ENCODE measurements at places on chromosomes 3 and 15.

GRCh38 chr3:133137042-133137996, 99.1 kb downstream of the TMEM108 start:
- H3K27me3 ChIP-seq = no peaks in the 10 kb centered on the region
- H3K27ac ChIP-seq = no peak overlapping the region
- no peaks in the 10 kb centered on the region for H3K36me3 ChIP-seq
- no peak overlapping the region for H3K4me3 ChIP-seq
- DNase-seq = no peak

- no peaks in the 10 kb centered on the region for H3K36me3 ChIP-seq
- H3K4me3 ChIP-seq = no peak overlapping the region
- H3K4me1 ChIP-seq = peaks cover 7% of the 10 kb centered on the region
- H3K27me3 ChIP-seq = no peaks in the 10 kb centered on the region
- no peak overlapping the region for H3K27ac ChIP-seq
- DNase-seq = no peak
Measured at GRCh38 chr15:78800806-78801205, 10.5 kb downstream of the ADAMTS7 start.

- no peaks in the 10 kb centered on the region for H3K4me1 ChIP-seq
- no peaks in the 10 kb centered on the region for H3K36me3 ChIP-seq
- no peaks in the 10 kb centered on the region for H3K27me3 ChIP-seq
- no peak for DNase-seq
Measured at GRCh38 chr3:104956620-104957345, 409.9 kb upstream of the ALCAM start.

DNA sequence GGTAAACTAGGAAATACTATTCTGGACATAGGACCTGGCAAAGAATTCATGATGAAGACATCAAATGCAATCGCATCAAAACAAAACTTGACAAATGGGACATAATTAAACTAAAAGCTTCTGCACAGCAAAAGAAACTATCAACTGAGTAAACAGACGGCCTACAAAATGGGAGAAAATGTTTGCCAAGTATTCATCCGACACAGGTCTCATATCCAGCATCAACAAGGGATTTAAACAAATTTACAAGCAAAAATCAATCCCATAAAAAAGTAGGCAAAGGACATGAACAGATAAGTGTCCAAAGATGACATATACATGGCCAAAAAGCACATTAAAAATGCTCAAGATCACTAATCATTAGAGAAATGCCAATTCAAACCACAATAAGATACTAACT, 1088.9 kb downstream of the NAALADL2 start:
- no peaks in the 10 kb centered on the region for H3K36me3 ChIP-seq
- no peak for DNase-seq
- no peaks in the 10 kb centered on the region for H3K27me3 ChIP-seq
- H3K27ac ChIP-seq = no peak overlapping the region

- no peak overlapping the region for H3K4me3 ChIP-seq
- no peaks in the 10 kb centered on the region for H3K36me3 ChIP-seq
- H3K27me3 ChIP-seq = no peaks in the 10 kb centered on the region
- H3K4me1 ChIP-seq = no peaks in the 10 kb centered on the region
Measured at GRCh38 chr3:1830851-1831250, 267.8 kb upstream of the CNTN4 start.

DNA sequence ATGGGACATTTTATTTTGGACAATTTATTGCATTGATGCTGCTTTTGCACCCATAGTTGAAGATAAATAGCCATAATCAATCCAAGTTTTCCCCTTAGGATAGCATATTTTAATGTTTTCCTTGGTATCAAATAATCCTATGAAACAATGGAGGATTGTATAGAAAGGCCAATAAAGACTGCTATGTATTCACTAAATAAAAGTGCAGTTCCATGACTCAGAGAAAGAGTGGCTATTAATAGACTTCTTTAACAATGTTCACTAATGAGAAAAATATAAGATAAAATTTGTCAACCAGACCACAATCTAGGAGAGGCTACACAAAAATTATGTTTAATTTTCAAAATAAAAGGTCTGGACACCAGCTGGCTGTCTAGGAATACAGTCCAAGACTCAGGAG, 560.9 kb upstream of the AGTR1 start:
- DNase-seq = no peak
- peaks cover 5% of the 10 kb centered on the region for H3K4me1 ChIP-seq
- H3K27ac ChIP-seq = no peak overlapping the region
- H3K27me3 ChIP-seq = no peaks in the 10 kb centered on the region
- no peak overlapping the region for H3K4me3 ChIP-seq
- H3K36me3 ChIP-seq = no peaks in the 10 kb centered on the region
